ENCODE measurements at places on chromosomes 6 and 20.

DNA sequence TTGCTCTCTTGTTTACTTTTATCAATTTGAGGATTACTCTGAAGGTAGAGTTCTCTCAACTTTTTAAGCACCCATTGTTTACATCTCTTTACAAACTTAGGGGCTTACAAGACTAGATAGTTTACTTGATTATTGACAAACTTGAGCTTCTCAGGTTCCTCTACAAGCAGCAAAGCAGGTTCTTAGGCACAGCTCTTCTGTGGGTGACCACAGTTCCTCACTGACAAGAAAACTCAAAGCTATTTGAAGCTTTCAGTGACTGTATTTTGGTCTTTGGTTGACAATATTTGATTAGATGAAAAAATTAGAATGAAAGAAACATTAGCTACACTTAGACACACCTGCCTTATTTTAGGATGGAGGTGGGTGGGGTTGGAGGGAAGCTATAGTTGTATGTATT, 327.3 kb upstream of the RUNX2 start:
- DNase-seq = no peak

GRCh38 chr6:167338541-167339117, 13.7 kb downstream of the TTLL2 start:
- DNase-seq = no peak

- DNase-seq = no peak
Measured at GRCh38 chr6:157635388-157636244, 187.4 kb upstream of the SNX9 start.

- peak; percentile 36 for DNase-seq
Measured at GRCh38 chr20:62776692-62777527, 19.4 kb upstream of the MRGBP start.

GRCh38 chr6:13048113-13048512, 280.2 kb downstream of the TBC1D7 start:
- no peak for DNase-seq

- DNase-seq = no peak
Measured at GRCh38 chr6:117079951-117080350, 185.4 kb upstream of the VGLL2 start.

GRCh38 chr6:82068721-82069120, 178.8 kb downstream of the IBTK start:
- DNase-seq = no peak

DNA sequence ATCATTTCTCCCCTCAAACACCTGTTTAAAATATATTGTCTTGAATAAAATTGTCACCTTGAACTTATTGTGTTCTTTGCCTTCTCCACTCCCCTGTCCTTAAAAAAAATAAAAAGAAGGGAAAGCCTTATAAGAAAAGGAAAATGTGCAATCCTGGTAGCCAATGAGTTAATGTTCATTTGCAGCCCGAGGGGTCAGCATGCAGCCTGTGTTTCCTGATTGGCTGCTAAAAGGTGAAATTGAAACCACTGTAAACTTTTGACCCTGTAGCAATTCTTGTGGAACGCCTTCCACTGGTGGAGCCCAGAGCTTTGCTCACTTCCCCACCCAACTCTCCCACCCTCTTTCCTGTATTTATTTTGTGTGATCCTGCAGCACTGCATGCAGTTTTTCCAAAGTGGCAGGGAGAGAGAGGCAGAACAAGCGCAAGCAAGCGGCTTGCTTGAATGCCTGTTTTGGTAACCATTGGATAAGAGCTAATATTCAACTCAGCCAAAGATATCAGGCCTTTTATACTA, 74.9 kb downstream of the NCOA3 start:
- DNase-seq = no peak

DNA sequence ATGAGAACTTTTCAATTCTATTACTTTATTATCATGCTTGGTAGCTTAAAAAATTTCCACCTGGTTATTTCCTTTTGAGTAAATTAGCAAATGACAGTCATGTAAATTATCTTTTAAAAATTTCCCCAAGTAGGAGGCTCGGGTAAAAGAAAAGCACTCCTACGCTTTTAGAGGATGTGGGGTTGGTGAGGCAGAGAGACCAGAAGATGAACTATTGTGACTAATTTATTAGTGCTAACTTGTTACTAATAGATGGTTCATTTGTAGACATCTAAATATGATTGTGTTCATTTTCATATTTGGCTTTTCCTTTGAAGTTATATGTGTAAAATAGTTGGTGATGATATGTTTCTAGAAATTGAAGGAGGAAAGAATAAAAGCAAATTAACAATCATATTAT, 27.0 kb downstream of the ZNF292 start:
- DNase-seq = peak; percentile 20

DNA sequence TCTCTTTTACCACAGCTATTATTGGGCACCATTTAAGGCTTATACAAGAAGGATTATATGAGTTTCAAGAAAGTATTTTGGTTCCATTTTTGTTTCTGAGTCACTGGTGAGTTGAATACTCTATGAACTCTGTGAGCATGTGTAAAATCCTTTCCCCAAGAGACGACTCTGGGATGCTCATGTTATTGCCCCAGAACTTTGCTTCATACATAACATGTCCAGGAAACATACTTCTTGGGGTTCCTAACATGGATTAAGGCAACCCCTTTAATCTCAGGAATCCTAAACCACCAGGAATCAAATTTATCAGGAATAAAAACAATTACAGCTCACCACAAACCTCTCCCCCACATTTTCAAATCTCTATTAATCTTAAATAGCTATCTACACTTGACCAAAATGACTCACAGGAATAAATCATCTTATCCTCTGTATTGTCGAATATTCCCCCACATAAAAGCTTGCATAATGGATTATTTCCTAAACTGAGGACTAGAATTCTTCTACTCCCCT, 117.5 kb upstream of the COL21A1 start:
- no peak for DNase-seq

- no peak for DNase-seq
Measured at GRCh38 chr6:106832766-106833510, 141.6 kb downstream of the CD24 start.

GRCh38 chr6:3906846-3907151, 57.6 kb downstream of the FAM50B start:
- DNase-seq = no peak

GRCh38 chr6:17703256-17703694, 3.5 kb downstream of the NUP153 start:
- no peak for DNase-seq

GRCh38 chr20:37384683-37385174, 38.8 kb downstream of the SRC start:
- DNase-seq = peak; percentile 70

DNA sequence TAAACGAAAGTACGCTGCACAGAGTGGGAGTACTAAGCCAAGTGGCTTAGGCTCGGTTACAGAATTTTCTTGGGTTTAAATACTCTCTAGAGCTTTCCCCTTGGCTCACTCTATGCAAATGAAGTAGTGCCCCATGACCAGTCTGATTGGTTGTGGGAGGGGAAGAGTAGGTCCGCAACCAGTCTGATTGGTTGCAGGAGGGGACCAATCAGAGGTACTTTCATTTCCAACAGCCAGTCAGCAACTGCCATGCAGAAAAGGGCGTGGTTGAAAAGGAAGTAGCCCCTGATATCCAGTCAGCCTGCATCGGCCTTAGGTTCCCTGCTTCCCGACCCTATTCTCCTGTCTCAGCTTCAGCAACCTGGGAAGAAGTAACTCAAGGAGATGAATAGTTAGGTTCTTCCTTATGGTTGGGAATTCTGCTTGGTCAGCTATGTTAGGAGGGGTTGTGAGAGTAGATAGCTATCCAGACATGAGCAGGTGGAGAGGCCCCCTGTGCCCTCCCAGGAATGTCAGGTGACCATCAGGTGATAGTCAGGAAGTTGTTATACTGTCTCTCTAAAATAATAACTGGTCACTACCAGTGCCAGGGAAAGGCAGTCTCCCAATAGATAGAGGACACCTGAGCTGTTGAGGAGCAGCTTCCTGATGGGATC, 57.4 kb downstream of the FARS2 start:
- no peak for DNase-seq

GRCh38 chr6:113450061-113450465, 407.1 kb upstream of the MARCKS start:
- DNase-seq = no peak

GRCh38 chr6:83117802-83118201, 50.3 kb downstream of the DOP1A start:
- DNase-seq = no peak

- DNase-seq = no peak
Measured at GRCh38 chr6:27839626-27840475, 72.3 kb downstream of the OR2B2 start.

DNA sequence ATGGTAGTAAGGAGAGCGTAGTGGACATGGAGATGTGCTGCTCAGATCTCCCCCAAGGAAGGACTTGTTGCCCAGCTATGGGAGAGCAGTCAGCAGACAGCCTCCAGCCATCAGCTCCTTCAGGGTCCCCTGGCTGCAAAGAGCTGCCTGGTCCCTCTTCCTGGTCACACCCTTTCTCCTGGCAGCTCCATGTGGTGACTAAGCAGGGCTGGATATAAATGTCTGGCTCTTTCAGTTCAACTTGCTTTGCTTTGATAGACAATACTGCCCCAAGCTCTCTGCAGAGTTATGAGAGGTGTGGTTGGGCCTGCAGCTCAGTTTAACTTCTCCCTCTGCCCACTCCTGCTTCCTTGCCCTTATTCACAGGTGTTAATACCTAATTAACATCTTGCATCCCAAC, 64.1 kb upstream of the DDR1 start:
- no peak for DNase-seq

DNA sequence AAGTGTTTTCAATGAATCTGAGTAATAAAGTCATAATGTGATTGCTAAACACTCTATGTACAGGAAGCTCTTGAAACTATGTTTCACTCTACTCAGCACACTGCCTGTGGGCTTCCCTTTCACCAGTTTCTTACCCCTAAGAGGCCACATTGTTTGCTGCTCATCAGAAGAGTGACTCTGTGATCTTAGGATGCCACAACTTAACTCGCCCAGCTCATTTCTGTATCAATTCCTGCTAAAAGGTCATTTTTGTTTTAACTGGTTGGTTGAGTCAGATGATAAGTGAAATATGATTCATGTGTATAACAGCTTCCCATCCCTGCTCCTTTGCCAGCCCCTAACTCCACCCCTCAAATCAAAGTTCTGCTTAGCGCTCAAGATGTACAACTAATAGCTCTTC, 9.8 kb upstream of the NDUFAF4 start:
- DNase-seq = peak; percentile 24

DNA sequence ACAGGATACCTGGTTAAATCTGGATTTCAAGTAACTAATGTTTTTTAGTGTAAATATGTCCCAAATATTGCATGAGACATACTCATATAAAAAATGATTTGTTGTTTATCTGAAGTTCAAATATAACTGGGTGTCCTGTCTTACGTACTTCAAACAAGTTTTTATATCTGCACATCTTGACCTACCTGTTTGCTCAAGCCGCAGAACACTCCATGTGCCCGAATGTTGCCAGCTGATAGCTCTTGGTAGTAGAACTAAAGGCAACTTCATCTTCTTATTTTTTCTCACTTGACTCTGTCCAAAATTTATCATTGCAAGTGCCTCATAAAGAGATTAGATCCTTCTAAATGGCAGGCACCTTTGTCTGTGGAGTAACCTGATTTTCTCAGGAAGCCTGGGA, 39.1 kb upstream of the KLHL31 start:
- DNase-seq = no peak

- DNase-seq = no peak
Measured at GRCh38 chr6:41625442-41625841, 12.8 kb upstream of the MDFI start.

DNA sequence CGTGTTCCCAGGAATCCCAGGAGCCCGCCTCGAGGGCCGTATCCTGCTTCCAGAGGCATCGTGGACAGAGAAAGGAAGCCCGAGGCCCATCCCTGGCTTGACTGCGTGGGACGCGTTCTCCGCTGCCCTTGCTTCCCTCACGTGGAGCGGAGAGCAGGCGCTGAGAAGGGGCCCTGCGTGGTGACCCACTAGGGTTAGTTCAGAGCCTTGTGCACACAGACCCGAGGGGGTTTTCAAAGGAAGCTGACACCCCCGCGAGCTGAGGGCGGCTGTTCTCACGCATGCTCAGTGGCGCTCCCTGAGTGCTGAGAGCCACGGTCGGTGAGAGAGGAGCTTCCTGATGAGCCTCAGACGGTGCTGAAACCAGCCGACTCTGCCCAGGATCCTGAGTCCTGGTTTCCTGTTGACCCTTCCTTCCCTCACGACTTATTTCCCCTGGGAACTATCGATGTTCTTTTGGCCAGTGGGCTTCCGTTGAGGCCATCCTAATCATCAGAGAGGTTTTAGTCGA, 28.9 kb upstream of the CCR6 start:
- peak; percentile 57 for DNase-seq

- no peak for DNase-seq
Measured at GRCh38 chr6:150637266-150637665, 37.6 kb downstream of the PLEKHG1 start.

- DNase-seq = no peak
Measured at GRCh38 chr20:49948178-49948577, 12.0 kb downstream of the RNF114 start.

DNA sequence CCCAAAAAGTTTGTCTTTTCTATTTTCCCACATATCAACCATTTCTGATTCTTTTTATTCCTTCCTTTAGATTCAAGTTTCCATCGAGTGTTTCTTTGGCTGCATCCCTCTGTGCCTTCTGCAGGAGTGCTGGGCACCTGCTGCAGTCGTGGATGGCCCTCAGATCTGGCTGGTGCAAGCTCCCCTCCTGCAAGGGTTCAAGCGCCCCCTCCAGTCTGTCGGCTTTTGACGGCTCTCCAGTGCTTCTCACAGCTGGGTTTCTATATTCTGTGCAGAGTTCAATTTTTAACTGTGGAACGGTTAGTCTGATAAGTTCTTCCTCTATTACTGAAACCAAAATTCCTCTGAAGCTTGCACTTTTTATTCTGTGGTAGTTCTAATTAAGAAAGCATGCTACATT, 132.1 kb downstream of the HUS1B start:
- DNase-seq = no peak

DNA sequence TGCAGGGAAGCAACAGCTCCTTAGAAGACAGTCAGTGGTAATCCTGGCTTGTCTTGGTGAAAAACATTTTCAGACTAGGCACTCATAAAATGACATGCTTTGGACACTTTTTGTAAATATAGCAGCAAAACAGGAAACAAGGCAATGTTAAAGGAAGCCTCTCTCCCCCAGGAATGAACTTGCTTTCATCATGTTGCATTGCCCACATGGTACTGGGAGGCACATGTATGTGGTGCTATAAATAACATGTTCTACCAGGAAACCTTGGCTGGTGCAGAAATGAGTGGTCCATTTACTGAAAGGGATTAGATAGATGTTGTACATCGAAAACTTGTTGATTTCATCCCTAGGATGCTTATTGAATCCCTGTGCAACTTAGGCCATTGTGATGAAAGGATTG, 121.4 kb upstream of the RREB1 start:
- no peak for DNase-seq

DNA sequence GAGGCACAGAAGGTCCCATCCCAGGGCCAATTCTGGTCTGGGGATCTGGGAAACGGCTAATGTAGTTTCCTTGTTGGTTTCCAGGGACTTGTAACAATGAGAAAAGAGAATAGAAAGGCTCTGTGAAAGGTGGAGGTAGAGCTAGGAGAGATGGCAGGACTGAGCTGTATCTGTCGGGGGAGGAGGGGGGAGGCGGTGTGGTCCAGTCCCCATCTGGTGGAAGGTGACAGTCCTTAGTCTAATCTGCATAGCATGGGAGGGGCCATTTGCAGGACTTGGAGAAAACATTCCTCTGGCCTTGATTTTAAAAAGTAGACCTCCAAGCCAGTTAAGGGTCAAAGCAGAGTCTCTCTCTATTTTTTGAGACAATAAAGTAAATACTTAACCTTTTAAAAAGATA, 137.1 kb downstream of the DNAH8 start:
- DNase-seq = no peak

- DNase-seq = no peak
Measured at GRCh38 chr6:128491100-128491581, 29.3 kb downstream of the PTPRK start.

GRCh38 chr6:27806981-27807440, 105.2 kb downstream of the OR2B2 start:
- DNase-seq = no peak

Measured in stimulated activated CD4-positive, alpha-beta T cell treated with anti-CD3 and anti-CD28 coated beads, TNF-alpha, amount 100 ng/mL, for 24 hours (primary cell).